Heart left ventricle (tissue), 16 donors: ENCODE measurements at places on chromosomes 1 and 21. TPM values are rescaled to one million over a fixed set of nuclear protein-coding genes. Genes with fewer than 3 reads are reported as not detected.
A peak's percentile ranks its signal among the peaks of the same experiment; 100 is the strongest.

The ADORA1 gene
- 2.6 TPM for polyA plus RNA-seq

The PTPRC gene
- polyA plus RNA-seq, result 2.6 TPM

The HSD3B1 gene
- polyA plus RNA-seq, result not detected

The SLC44A3 gene
- 1.3 TPM for polyA plus RNA-seq

The SH3D21 gene
- 0.72 TPM for polyA plus RNA-seq

The MATN1 gene
- not detected for polyA plus RNA-seq

The CFAP57 gene
- polyA plus RNA-seq, result 0.12 TPM

The SH3GLB1 gene
- 77.6 TPM for polyA plus RNA-seq

The NR5A2 gene
- polyA plus RNA-seq, result 0.30 TPM

The NBPF10 gene
- 0.47 TPM for polyA plus RNA-seq

The KRTAP10-3 gene
- not detected for polyA plus RNA-seq

The E2F2 gene
- 0.04 TPM for polyA plus RNA-seq

The ATP6V1G3 gene
- not detected for polyA plus RNA-seq

The AMY1A gene
- polyA plus RNA-seq, result not detected

GRCh38 chr1:208923946-208924720 lies 659.4 kb upstream of the CAMK1G start:
- no peaks in the 10 kb centered on the region for H3K4me1 ChIP-seq
- H3K4me3 ChIP-seq, result no peak overlapping the region
- H3K27ac ChIP-seq, result no peak overlapping the region
- DNase-seq, result no peak
- H3K36me3 ChIP-seq, result no peaks in the 10 kb centered on the region

DNA sequence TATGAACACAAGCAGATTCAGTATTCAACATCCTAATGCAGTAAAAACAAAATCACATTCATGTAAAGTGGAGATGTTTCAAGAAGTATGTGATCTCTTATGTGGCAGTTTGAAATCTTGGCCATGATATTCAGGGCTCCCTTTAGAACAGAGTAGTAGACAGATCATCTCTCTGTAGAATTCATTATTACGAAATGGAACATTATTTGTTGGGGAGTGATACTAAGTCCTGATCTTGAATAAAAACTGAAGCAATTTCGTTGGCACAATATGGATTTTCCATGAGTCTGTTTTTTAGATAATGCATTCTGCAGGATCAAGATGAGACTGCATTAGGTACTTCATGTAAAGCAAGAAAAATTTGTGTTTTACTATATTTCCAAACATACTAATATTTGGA lies 264.4 kb upstream of the NRIP1 start:
- H3K4me1 ChIP-seq, result no peaks in the 10 kb centered on the region
- H3K27me3 ChIP-seq, result no peaks in the 10 kb centered on the region
- no peak overlapping the region for H3K4me3 ChIP-seq

GRCh38 chr1:44907893-44908292 lies 64.8 kb upstream of the PTCH2 start:
- H3K27me3 ChIP-seq, result no peaks in the 10 kb centered on the region
- H3K27ac ChIP-seq, result peak overlapping the region; percentile 31
- no peak overlapping the region for H3K4me3 ChIP-seq

DNA sequence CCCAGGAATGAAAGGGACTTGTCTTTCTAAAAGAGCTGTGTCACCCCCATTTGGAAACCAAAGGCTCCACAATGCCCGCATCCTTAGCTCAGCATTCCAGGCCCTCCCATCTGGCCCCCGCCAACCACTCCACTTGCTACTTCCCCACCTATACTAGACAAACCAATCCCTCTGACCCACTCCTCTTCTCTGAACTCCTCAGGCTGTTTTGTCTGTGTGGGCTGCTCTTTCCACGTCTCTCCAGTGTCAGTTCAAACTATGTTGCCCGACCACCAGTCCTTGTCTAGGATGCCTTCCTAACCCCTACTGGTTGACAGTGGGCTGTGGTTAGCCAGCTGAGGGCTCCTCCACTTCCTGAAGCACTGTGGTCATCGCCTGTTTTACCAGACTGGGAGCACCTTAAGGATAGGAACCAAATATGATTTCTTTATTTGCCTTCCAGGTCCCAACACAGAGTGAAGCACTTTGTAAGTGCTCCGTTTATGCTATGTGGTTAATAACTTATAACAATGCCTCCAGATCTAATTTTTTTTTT lies 8.1 kb upstream of the COA7 start:
- no peaks in the 10 kb centered on the region for H3K36me3 ChIP-seq
- no peak for DNase-seq
- no peak overlapping the region for H3K4me3 ChIP-seq
- no peaks in the 10 kb centered on the region for H3K27me3 ChIP-seq
- no peak overlapping the region for H3K27ac ChIP-seq

GRCh38 chr1:34711485-34711884 lies 43.4 kb upstream of the GJB5 start:
- H3K27me3 ChIP-seq, result no peaks in the 10 kb centered on the region
- H3K36me3 ChIP-seq, result no peaks in the 10 kb centered on the region
- H3K4me1 ChIP-seq, result no peaks in the 10 kb centered on the region

DNA sequence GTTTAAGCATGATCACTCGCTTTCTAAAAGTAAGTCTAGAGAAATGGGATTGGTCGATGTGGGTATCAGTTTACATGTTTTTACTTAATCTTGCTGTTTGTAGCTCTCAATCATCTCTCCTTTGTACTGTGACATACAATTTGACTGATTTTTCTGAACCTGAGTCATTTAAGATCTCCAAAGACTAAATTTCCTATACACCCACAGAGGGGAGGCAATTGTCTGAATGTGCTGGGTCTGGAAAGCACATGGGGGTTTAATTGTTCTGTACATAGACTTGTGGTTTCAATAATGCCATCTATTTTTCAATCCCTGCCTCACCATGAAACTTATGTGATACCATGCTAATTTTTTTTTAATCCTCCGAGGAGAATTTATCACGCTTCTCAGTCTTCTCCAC lies 65.8 kb downstream of the USP25 start:
- no peaks in the 10 kb centered on the region for H3K4me1 ChIP-seq
- no peak overlapping the region for H3K27ac ChIP-seq
- H3K36me3 ChIP-seq, result no peaks in the 10 kb centered on the region
- DNase-seq, result no peak

- H3K4me3 ChIP-seq, result peak overlapping the region; percentile 42
- peaks cover 19% of the 10 kb centered on the region for H3K27me3 ChIP-seq
- H3K4me1 ChIP-seq, result peaks cover 22% of the 10 kb centered on the region
- DNase-seq, result no peak
- H3K27ac ChIP-seq, result no peak overlapping the region
- H3K36me3 ChIP-seq, result no peaks in the 10 kb centered on the region
Observed at GRCh38 chr1:43935711-43936427, 2.3 kb downstream of the ARTN start.

GRCh38 chr1:92820551-92820950 lies 11.3 kb upstream of the RPL5 start:
- no peaks in the 10 kb centered on the region for H3K27me3 ChIP-seq
- H3K36me3 ChIP-seq, result no peaks in the 10 kb centered on the region
- no peak overlapping the region for H3K4me3 ChIP-seq
- H3K27ac ChIP-seq, result no peak overlapping the region
- no peak for DNase-seq

GRCh38 chr1:40980453-40981121 lies 1.1 kb downstream of the CTPS1 start:
- DNase-seq, result peak; percentile 15
- peak overlapping the region; percentile 82 for H3K4me3 ChIP-seq
- H3K27ac ChIP-seq, result peak overlapping the region; percentile 90
- H3K36me3 ChIP-seq, result no peaks in the 10 kb centered on the region

GRCh38 chr21:39456665-39457064 lies 4.9 kb downstream of the SH3BGR start:
- H3K27me3 ChIP-seq, result no peaks in the 10 kb centered on the region
- no peak for DNase-seq
- H3K27ac ChIP-seq, result no peak overlapping the region

GRCh38 chr1:28518000-28518744 lies 12.3 kb downstream of the RCC1 start:
- peaks cover 23% of the 10 kb centered on the region for H3K36me3 ChIP-seq
- H3K27me3 ChIP-seq, result no peaks in the 10 kb centered on the region
- H3K4me3 ChIP-seq, result peak overlapping the region; percentile 69

DNA sequence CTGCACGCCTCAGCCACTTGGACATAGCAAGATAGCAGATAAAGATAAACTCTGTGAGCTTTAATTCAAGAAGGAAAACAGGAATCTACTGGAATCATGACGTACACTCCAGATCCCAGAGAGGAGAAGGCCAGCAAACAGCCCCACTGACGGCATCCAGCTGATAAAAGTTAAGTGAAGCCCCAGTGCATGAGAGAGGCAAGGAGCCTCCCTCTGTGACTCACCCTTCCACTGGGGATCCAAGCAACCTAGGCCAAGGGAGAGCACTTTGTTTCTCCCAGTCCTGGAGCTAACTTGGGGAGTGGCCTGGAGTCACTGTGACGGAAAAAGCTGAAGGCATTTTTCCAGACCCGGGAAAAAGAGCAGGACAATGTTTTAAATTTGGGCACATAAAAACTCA lies 270.0 kb downstream of the AKT3 start:
- H3K27me3 ChIP-seq, result no peaks in the 10 kb centered on the region
- no peak overlapping the region for H3K4me3 ChIP-seq
- H3K36me3 ChIP-seq, result no peaks in the 10 kb centered on the region
- no peak for DNase-seq
- H3K27ac ChIP-seq, result no peak overlapping the region
- H3K4me1 ChIP-seq, result no peaks in the 10 kb centered on the region

- peaks cover 15% of the 10 kb centered on the region for H3K4me1 ChIP-seq
- H3K27me3 ChIP-seq, result no peaks in the 10 kb centered on the region
- H3K27ac ChIP-seq, result no peak overlapping the region
- no peaks in the 10 kb centered on the region for H3K36me3 ChIP-seq
Observed at GRCh38 chr1:28915031-28915895, 894 bp downstream of the EPB41 start.

GRCh38 chr1:168004531-168004930 lies 67.7 kb upstream of the MPC2 start:
- no peak for DNase-seq
- H3K4me3 ChIP-seq, result no peak overlapping the region
- no peaks in the 10 kb centered on the region for H3K27me3 ChIP-seq
- H3K4me1 ChIP-seq, result no peaks in the 10 kb centered on the region

GRCh38 chr1:3461934-3462275 lies 7.4 kb downstream of the ARHGEF16 start:
- H3K27me3 ChIP-seq, result no peaks in the 10 kb centered on the region
- DNase-seq, result no peak

DNA sequence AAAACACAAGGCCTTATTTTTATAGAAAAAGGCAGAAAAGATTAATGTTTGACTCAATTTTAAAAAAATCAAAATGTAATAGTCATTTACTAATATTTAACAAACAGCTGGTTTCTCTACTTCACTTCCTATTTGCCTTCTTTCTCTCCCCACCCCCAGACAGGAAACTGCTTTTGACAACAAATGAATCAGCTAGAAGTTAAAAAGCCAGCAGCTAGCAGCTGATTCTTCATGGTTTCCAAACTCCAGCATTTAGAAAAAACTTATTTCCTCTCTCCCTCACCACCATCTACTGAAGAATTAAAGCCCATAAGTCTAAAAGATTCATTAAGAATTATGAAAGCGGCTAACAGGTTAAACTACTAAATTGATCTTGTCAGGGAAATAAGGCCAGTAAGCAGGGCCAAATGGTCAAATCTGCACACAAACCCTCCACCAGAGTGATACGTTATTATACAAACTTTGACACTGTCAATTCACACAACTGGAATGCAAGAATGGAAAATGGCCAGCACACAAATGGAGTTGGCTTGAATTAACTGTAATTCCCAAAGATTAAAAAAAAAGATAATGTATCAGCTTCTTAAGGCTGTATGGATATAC lies 4.0 kb downstream of the WDR26 start:
- no peak for DNase-seq
- peaks cover 22% of the 10 kb centered on the region for H3K4me1 ChIP-seq
- H3K4me3 ChIP-seq, result peak overlapping the region; percentile 88
- H3K36me3 ChIP-seq, result peaks cover 43% of the 10 kb centered on the region
- H3K27me3 ChIP-seq, result no peaks in the 10 kb centered on the region

DNA sequence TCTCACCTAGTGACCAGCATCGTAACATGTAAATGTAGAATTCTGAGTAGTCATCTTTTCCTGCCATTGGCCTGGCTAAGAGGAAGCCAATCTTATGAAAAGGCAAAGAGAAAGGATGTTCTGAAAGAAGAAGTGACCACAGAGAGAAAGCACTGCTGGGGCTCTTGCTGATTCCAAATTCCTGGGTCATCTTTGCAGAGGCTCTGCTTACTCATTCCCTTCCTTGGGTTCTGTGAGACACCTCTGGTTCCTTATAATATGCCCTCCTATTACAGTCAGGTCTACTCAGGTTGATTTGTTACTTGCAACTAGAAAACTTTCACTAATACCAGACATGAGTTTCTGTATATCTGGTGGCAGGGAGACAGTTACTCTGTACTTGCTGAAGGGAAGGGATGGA lies 198.8 kb upstream of the C8B start:
- no peak for DNase-seq
- H3K27ac ChIP-seq, result no peak overlapping the region
- H3K4me1 ChIP-seq, result no peaks in the 10 kb centered on the region
- H3K27me3 ChIP-seq, result no peaks in the 10 kb centered on the region
- no peak overlapping the region for H3K4me3 ChIP-seq

DNA sequence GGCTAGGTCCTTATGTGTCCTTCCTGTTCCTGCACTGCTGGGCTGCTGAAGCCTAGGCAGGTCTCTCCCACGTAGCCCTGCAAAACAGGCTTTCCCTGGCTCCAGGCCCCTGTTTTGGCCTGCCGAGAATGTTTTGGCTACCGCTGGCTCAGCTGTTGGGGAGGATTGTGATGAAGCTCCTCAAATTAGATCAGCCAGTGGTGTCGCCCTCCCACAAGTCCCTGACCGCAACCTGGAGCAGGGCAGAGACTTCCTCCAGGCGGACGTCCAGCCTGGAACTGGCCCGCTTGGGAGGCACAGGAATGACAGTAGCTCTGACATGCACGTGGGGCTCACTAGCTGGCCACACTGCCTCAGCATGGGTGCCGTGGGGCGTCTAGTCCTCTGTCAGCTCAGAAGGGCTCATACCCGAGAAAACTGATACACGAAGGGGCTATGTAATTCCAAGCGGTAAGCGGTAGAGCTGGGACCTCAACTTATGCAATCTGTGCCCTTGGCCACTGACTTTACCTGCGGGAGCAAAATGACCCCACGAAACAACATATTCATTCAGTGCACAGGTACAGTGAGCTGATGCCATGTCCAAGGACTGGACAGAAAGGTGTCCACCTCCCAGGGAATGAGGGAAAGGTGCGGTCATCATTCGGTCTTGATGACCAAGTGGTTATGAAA lies 26.6 kb downstream of the DHRS3 start:
- no peak overlapping the region for H3K4me3 ChIP-seq
- peaks cover 10% of the 10 kb centered on the region for H3K36me3 ChIP-seq
- DNase-seq, result peak; percentile 85

- peaks cover 31% of the 10 kb centered on the region for H3K4me1 ChIP-seq
- DNase-seq, result no peak
- H3K4me3 ChIP-seq, result no peak overlapping the region
- peaks cover 57% of the 10 kb centered on the region for H3K36me3 ChIP-seq
- peak overlapping the region; percentile 26 for H3K27ac ChIP-seq
Observed at GRCh38 chr1:226985839-226986463, 45.9 kb downstream of the COQ8A start.

DNA sequence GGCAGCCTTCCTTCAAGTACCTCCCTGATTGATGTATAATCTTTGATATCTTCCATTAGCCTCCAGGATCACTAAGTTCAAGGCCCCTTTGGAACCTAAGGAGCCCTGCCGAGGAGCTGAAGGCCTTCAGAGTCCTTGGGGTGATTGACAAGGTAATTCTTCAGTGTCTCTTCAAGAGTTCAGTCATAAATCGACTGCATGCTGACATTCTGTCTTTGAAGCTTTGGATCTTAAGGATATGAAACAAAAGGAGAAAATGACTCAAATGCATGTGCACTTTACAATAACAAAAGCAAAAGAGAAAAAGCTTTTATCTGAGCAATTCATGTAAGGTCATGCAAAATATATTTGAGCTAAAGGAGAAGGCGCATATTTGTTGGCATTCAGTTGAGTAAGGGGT lies 125.3 kb downstream of the RPS6KC1 start:
- no peaks in the 10 kb centered on the region for H3K36me3 ChIP-seq
- H3K4me3 ChIP-seq, result no peak overlapping the region
- H3K4me1 ChIP-seq, result no peaks in the 10 kb centered on the region
- no peak for DNase-seq
